ENCODE measurements at places on chromosomes 7 and 10.
A peak's percentile ranks its signal among the peaks of the same experiment; 100 is the strongest.

- no peaks in the 10 kb centered on the region for H3K36me3 ChIP-seq
- H3K4me3 ChIP-seq = no peak overlapping the region
- H3K27me3 ChIP-seq = no peaks in the 10 kb centered on the region
- DNase-seq = no peak
- H3K4me1 ChIP-seq = no peaks in the 10 kb centered on the region
Observed at GRCh38 chr7:41292487-41292886, 410.4 kb downstream of the INHBA start.

- no peaks in the 10 kb centered on the region for H3K36me3 ChIP-seq
- H3K27me3 ChIP-seq = no peaks in the 10 kb centered on the region
- no peak overlapping the region for H3K27ac ChIP-seq
- H3K4me3 ChIP-seq = no peak overlapping the region
Observed at GRCh38 chr10:22693860-22694259, 20.5 kb downstream of the PIP4K2A start.

GRCh38 chr10:7199152-7199760 lies 211.6 kb downstream of the SFMBT2 start:
- H3K27ac ChIP-seq = no peak overlapping the region
- no peak overlapping the region for H3K4me3 ChIP-seq
- no peak for DNase-seq
- H3K4me1 ChIP-seq = peaks cover 4% of the 10 kb centered on the region
- H3K36me3 ChIP-seq = no peaks in the 10 kb centered on the region

DNA sequence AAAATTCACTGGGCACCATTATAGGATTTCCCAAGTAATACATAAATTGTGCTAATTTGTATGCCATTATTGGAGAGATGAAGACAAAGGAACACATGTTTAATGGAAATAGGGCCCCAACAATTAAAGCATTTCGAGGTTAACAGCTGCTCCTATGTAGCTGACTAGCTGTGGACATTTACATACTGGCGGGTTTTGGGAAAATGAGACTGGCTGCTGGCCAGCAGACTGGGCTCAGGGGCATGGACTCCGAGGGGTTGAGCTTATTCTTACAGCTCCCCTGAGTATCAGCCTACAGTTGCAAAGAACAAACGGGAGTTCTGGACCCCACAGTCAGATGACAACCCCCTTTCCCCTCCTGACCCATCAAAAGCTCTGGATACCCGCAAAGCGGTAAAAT lies 91.9 kb upstream of the MYO3A start:
- no peak overlapping the region for H3K4me3 ChIP-seq
- H3K27me3 ChIP-seq = no peaks in the 10 kb centered on the region
- no peaks in the 10 kb centered on the region for H3K36me3 ChIP-seq
- no peak for DNase-seq
- no peak overlapping the region for H3K27ac ChIP-seq

DNA sequence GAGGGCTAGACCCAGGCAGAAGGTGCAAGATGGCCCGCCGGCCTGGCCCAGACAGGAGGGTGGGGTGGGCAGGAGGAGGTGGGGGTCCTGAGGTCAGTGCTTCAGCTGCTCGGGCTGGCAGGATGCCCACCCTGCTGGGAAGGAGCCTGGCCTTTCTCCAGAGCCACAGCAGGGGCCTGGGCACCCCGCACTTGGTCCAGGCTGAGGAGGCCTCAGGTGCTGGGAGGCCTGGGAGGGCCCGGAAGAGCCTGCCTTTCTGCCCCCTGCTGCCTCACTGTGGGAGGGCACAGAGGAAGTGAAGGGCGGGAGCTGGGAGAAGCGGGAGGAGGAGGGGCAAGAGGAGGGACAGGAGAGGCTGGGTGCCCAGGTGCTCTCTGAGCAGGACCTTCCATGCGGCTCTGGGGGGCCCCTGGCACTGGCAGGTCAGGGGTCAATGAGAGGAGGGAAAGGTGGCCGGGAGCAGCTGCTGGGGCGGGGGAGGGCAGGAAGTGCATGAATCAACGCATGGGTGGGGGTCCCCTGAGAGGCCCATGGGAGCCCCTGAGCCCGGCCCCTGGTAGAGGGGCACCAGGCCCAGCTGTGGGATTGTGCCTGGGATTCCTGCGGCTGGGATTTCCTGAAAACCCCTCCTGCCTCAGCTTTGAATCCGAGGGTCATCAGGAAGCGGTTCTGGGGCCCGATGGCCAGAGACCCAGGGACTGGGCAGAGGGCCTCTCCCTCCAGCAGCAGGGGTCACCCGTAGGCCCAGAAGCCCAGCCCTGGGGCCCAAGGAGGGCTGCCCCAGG lies 49.9 kb downstream of the PWWP2B start:
- no peaks in the 10 kb centered on the region for H3K36me3 ChIP-seq
- peak; percentile 89 for DNase-seq
- peaks cover 22% of the 10 kb centered on the region for H3K4me1 ChIP-seq

DNA sequence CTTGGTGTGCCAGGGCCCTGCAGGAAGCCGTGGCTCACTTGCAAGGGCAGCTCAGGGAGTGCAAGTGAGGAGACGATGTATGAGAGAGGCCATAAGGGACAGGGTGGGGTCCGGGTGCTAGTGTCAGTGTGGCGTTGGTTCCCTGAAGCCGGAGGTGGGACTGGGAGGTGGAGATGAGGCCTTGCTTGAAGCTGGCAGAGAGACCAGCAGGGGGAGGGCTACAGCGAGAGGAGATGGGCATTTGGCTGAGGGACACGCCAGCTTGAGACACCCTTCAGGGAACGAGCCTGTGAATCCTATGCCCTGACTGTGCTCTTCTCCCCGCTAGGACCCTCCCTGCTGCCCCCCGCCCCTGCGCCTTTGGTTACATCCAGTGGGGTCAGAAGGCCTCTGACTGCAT lies 529.1 kb downstream of the TCERG1L start:
- H3K4me1 ChIP-seq = peaks cover 7% of the 10 kb centered on the region
- no peaks in the 10 kb centered on the region for H3K36me3 ChIP-seq
- H3K27ac ChIP-seq = no peak overlapping the region
- no peak overlapping the region for H3K4me3 ChIP-seq
- no peak for DNase-seq
- no peaks in the 10 kb centered on the region for H3K27me3 ChIP-seq

- H3K4me3 ChIP-seq = no peak overlapping the region
- no peaks in the 10 kb centered on the region for H3K36me3 ChIP-seq
- H3K27me3 ChIP-seq = no peaks in the 10 kb centered on the region
- peaks cover 16% of the 10 kb centered on the region for H3K4me1 ChIP-seq
- no peak for DNase-seq
- H3K27ac ChIP-seq = peak overlapping the region; percentile 99
Observed at GRCh38 chr10:21524131-21524525, 1.4 kb downstream of the SKIDA1 start.

- no peak for DNase-seq
- no peaks in the 10 kb centered on the region for H3K27me3 ChIP-seq
- no peak overlapping the region for H3K27ac ChIP-seq
- H3K4me3 ChIP-seq = no peak overlapping the region
- no peaks in the 10 kb centered on the region for H3K36me3 ChIP-seq
- H3K4me1 ChIP-seq = no peaks in the 10 kb centered on the region
Observed at GRCh38 chr7:17608114-17608833, 309.8 kb downstream of the AHR start.

- no peaks in the 10 kb centered on the region for H3K27me3 ChIP-seq
- DNase-seq = peak; percentile 88
- H3K27ac ChIP-seq = peak overlapping the region; percentile 63
- H3K4me1 ChIP-seq = peaks cover 33% of the 10 kb centered on the region
Observed at GRCh38 chr10:114064151-114065048, 20.7 kb downstream of the ADRB1 start.

GRCh38 chr10:132263866-132264265 lies 43.9 kb downstream of the STK32C start:
- H3K4me3 ChIP-seq = no peak overlapping the region
- H3K36me3 ChIP-seq = no peaks in the 10 kb centered on the region
- no peak overlapping the region for H3K27ac ChIP-seq
- H3K4me1 ChIP-seq = peaks cover 11% of the 10 kb centered on the region
- DNase-seq = no peak
- H3K27me3 ChIP-seq = no peaks in the 10 kb centered on the region

DNA sequence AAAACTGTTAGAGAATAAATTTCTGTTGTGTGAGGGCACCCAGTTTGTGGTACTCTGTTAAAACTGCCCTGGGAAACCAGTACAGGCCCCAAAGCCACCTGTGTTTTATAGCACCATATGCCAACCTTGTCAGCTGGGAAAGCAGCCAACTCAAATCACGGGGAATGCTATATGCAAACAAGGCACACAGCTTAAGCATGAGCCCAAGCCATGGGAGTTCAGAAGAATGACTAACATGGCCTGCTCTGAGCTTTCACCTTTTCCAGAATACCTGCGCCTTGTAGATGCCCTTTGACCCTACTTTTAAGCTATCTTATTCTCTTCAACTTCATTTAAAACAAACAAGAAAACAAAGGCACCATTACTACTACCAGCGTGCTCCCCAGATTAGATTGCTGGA lies 5.5 kb upstream of the SLC25A13 start:
- H3K36me3 ChIP-seq = no peaks in the 10 kb centered on the region
- peaks cover 15% of the 10 kb centered on the region for H3K4me1 ChIP-seq
- DNase-seq = peak; percentile 60
- H3K4me3 ChIP-seq = no peak overlapping the region
- no peak overlapping the region for H3K27ac ChIP-seq

DNA sequence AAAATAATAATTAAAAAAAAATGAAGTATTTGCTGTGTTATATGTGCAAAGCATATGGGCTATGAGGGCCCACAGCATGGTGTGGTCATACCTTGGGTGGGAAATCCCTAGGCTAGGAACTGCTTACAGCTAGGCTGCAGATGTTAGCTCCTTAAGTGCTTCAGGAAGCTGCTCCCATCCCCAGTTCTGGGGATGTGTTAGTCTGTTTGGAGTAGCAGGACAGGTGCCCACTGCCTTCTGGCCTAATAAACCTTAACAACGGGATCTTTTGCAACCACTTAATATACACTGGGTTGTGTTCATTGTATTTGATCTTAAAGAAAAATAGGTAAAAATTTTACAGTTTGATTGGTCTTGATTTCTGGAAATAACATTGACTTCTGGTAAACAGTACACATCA lies 46.3 kb downstream of the HK1 start:
- no peaks in the 10 kb centered on the region for H3K36me3 ChIP-seq
- H3K27ac ChIP-seq = no peak overlapping the region
- H3K4me3 ChIP-seq = no peak overlapping the region
- H3K27me3 ChIP-seq = no peaks in the 10 kb centered on the region

- H3K4me3 ChIP-seq = no peak overlapping the region
- H3K27ac ChIP-seq = no peak overlapping the region
- no peaks in the 10 kb centered on the region for H3K27me3 ChIP-seq
- no peaks in the 10 kb centered on the region for H3K36me3 ChIP-seq
- H3K4me1 ChIP-seq = peaks cover 11% of the 10 kb centered on the region
Observed at GRCh38 chr10:133318494-133319127, 9.9 kb downstream of the ZNF511 start.

DNA sequence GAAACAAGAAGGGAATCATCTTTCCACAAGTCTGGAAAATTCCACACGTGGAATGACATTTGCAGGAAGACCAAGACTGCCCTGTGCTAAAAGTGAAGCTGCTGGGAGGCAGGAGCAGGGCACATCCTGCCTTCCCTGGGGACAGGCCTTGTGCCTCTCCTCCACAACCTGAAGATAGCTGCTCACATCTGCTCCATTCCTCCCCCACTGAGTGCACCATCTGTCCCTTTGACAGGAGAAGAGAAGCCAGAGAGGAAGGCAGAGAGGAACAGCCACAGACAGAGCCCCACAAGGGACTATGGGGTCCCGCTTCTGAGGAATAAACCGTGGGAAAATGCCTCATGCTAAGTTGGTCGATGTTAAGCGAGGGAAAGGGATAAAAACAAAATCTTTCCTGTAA lies 15.9 kb upstream of the FAM171A1 start:
- no peak overlapping the region for H3K27ac ChIP-seq
- H3K36me3 ChIP-seq = no peaks in the 10 kb centered on the region
- H3K27me3 ChIP-seq = no peaks in the 10 kb centered on the region
- DNase-seq = no peak

DNA sequence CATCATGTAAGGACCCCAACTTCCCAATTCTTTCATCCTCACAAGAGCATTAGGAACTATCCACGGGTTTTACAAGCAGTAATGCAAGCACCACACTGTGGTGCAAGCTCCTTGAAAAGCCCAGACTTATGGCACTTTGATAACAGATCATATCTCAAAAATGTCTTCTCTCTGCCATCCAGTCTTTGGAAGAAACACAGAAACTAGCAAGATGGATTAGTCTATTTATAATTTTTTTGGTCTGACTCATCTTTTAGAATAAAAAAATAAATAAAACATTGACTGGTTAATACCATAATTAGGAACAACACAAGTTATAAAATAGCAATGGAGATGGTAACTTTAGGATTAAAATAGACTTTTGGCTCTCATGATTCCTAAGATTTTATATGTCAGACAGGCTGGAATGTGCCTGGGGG lies 49.0 kb upstream of the CALD1 start:
- no peaks in the 10 kb centered on the region for H3K4me1 ChIP-seq
- H3K27me3 ChIP-seq = no peaks in the 10 kb centered on the region
- H3K4me3 ChIP-seq = no peak overlapping the region
- H3K36me3 ChIP-seq = no peaks in the 10 kb centered on the region
- no peak overlapping the region for H3K27ac ChIP-seq

- DNase-seq = no peak
- no peak overlapping the region for H3K27ac ChIP-seq
- no peak overlapping the region for H3K4me3 ChIP-seq
- no peaks in the 10 kb centered on the region for H3K36me3 ChIP-seq
Observed at GRCh38 chr10:93745408-93746065, 12.2 kb upstream of the LGI1 start.

- no peaks in the 10 kb centered on the region for H3K36me3 ChIP-seq
- no peak overlapping the region for H3K4me3 ChIP-seq
- DNase-seq = peak; percentile 58
- no peaks in the 10 kb centered on the region for H3K27me3 ChIP-seq
- no peak overlapping the region for H3K27ac ChIP-seq
Observed at GRCh38 chr7:89623018-89623672, 531.1 kb upstream of the STEAP1 start.

DNA sequence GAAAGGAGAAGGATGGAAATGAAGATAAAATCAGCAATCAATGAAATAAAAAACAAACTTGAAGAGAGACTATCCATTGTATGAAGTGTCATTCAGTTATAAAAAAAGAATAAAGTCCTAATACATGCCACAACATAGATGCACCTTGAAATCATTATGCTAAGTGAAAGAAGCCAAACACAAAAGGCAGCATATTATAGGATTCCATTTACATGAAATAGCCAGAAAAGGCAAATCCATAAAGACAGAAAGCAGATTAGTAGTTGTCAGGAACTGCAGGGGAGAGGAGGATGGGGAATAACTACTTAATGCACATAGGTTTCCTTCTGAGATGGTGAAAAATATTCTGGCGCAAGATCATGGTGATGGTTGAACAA lies 6.6 kb upstream of the PON1 start:
- no peak overlapping the region for H3K27ac ChIP-seq
- no peaks in the 10 kb centered on the region for H3K27me3 ChIP-seq
- H3K4me3 ChIP-seq = no peak overlapping the region
- no peak for DNase-seq
- H3K4me1 ChIP-seq = no peaks in the 10 kb centered on the region

- no peak overlapping the region for H3K27ac ChIP-seq
- no peaks in the 10 kb centered on the region for H3K27me3 ChIP-seq
- no peaks in the 10 kb centered on the region for H3K36me3 ChIP-seq
- DNase-seq = no peak
- H3K4me3 ChIP-seq = no peak overlapping the region
Observed at GRCh38 chr10:87837445-87837844, 19.4 kb upstream of the ATAD1 start.

Measured in body of pancreas (tissue), 4 donors.